SJSA1 (cell line): ENCODE measurements at places on chromosomes 5 and 9. TPM values are rescaled to one million over a fixed set of nuclear protein-coding genes. Genes with fewer than 3 reads are reported as not detected.
A peak's percentile ranks its signal among the peaks of the same experiment; 100 is the strongest.

NR4A3 gene
- total RNA-seq: 0.24 TPM in 1 of 2 replicates, not detected in the other

- peak; percentile 8 for DNase-seq
Measured at GRCh38 chr5:35651002-35651756, 33.5 kb downstream of the SPEF2 start.

DNA sequence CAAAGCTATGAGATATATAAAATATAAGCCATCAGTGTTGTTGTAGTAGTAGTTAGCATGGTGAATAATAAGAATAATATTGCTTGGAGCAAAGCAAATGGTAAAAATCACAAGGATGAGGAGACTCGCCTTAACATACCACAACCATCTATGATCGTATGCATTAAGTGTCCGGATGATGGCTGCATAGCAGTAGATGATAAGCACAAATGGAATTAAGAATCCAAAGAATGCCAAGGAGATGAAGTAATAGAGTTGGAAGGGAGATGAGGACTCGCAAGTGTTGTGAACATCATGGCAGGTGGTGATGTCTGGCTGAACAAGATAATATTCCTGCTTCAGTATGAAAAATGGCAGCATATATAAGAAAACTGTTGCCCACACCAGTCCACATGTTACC is 5.5 kb downstream of the F2RL2 start:
- peak; percentile 29 for DNase-seq

GRCh38 chr5:147504011-147504410 is 5.9 kb downstream of the DPYSL3 start:
- no peak for DNase-seq

DNA sequence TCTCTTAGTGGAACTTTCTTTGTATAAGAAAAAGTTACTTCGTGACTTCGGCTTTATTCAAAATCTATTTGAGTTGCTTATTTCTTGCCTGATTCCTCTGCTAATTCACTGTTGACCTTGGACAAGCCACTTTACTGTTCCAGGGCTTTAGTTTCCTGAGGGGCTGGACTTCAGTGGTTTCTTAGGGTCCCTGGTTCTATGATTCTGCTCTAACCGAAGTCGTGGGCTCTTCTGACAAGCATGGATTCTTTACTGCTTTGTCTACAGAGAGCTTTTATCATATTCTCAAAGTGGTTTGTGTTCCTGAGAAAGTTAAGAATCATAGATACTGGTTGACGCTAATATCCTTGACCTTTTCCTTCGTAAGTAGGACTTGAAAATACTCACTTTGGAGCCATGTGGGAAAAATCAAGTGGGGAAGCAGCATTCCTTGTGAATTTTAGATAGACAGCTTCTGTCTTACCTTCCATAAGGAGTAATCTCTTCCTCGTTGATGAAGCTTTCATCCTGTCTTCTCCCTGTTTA is 21.1 kb downstream of the EXOSC2 start:
- DNase-seq: no peak

DNA sequence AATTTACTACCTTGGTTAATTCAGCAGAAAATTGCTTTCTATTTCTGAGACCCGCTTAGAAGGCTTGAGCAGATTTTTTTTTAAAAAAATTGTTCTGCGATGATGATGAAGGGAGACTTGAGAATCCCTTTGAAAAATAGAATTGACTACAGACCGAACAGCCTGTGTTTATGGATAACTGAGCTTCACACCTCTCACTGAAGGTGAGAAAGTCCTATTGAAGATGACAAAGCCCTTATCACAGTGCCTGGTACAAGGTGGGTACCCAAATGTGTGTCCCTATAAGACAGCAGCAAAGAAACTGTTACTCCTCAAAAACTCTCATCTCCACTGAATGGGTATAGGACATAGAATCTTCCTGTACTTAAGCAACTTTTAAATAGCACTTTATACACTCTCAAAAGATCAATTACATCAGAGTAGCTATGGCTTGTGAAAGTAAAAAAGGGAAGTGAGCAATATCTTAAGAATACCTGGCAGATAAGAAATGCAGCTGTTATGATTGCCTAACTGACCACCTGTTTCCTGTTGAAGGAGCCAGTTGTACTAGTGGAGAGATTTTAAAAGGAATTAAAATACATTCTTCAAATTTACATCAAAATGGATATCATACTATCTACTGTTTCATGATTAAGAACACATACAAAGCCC is 419.7 kb downstream of the CHSY3 start:
- no peak for DNase-seq

DNA sequence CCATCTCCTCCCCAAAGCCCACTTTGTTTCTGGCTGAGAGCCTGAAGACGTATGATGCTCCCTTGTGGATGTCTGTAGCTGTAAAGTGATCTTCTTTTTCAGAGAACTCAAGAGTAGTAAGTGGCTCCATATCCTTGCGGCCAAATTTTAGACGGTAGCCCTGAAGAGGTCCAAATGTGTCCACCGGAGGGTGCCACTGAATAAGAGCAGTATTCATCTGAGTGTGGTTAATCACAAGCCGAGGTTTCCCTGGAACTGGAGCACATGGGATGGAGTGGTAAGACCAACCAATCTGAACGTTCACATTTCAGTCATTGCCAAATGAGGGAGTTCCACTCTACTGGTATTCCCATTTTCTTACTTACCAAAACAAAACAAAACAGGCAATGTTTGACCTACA is 686.5 kb upstream of the DMAC1 start:
- DNase-seq: no peak

GRCh38 chr5:125348936-125349831 is 602.7 kb upstream of the ZNF608 start:
- no peak for DNase-seq

DNA sequence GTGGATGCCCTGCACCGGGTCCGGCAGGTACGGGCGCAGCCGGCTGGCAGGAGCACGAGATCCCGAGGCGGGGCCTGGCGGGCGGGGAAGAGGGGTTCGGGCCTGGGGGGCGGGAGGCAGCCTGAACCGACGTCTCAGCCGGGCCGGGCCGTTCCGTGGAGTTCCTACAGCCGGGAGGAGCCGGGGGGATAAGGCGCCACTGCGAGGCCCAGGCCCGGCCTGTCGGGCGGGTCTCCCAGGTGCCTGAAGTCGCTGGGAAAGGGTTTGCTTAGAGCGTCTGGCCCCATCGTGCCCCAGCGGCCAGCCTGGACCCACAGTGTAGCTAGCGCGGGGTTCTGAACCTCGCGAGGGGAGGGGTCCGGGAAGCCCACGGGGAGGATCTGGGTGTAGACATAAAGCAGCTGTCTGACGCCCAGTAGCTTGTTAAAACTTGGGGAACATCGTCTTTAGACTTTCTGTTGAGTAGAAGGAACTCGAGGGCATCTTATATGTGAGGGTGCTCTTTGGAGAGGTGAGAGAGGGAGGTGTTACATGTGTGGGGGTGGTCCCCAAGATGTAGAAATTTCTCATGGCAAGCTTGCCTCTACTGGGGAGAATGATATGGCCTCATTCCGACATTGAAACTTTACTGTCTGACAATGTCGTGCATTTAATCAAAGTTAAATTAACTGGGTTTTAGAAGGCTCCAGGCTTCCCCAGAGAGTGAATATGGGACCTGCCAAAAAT is 524 bp downstream of the FUBP3 start:
- DNase-seq: no peak

GRCh38 chr5:105754056-105754455 is 1916.7 kb downstream of the EFNA5 start:
- DNase-seq: no peak

RETREG1 gene
- total RNA-seq: 0.26 and 1.7 TPM in 2 replicates

- DNase-seq: no peak
Measured at GRCh38 chr9:101325053-101325452, 59.8 kb downstream of the BAAT start.

DNA sequence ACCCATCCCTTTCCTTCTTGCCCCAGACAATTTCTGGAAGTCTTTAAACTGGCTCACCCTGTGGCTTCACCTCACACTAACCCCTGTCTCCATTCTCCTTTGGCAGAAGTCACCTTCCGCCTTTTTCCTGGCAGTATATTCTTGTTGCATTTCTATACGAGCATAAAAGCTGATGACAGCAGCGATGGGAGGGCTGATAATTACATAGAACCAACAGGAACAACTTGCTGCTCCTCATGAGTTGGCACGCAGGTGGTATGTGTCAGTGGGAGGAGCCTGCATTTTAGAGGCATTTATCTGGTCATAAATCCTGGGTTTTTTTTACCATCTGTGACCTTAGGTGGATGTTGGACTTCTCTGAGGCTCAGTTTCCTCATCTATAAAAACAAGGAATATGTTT is 61.4 kb upstream of the CKMT2 start:
- no peak for DNase-seq

CRB2 gene
- not detected in 2 replicates for total RNA-seq

PCDHB7 gene
- 0.85 and 0.87 TPM in 2 replicates for total RNA-seq

- DNase-seq: no peak
Measured at GRCh38 chr5:24904981-24905517, 260.3 kb upstream of the CDH10 start.

ZFP2 gene
- total RNA-seq: not detected in 2 replicates

DNA sequence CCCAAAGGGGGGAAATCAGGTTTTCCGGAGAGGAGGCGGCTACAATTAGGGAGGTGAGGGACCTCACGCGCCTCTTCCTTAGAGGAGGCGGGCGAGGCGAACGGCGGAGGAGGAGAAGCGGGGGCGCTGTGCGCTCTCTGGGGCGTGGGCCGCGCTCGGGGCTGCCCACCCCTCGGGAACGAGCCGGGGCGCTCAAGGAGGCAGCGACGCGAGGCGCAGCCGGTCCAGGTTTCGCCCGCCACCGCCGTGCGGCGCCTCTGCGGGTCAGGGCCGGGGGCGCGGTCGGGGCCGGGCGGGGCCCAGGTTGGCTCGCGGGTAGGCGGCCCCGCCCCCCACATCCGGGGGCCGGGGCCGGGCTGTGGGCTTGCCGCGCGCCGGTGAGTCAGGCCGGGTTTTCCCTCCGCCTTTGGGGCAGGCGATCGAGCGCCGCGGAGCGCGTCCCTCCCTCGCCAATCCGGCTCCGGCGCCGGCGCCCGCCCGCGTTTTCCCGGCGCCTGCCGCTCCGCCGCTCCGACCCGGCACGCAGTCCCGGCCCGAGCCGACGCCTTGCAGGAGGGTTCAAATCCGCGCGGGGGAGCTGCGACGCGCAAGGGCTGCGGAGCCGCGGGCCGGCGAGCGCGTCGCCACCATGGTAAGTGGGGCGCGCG is at the start of gene N4BP3:
Gene N4BP3, plus strand, starts transcription at position 392 of the 647 bp plus-strand sequence. CDS start 6,052 bp downstream, outside the sequence.
- peak; percentile 57 for DNase-seq

HNRNPK gene
- 473 and 646 TPM in 2 replicates for total RNA-seq

DNA sequence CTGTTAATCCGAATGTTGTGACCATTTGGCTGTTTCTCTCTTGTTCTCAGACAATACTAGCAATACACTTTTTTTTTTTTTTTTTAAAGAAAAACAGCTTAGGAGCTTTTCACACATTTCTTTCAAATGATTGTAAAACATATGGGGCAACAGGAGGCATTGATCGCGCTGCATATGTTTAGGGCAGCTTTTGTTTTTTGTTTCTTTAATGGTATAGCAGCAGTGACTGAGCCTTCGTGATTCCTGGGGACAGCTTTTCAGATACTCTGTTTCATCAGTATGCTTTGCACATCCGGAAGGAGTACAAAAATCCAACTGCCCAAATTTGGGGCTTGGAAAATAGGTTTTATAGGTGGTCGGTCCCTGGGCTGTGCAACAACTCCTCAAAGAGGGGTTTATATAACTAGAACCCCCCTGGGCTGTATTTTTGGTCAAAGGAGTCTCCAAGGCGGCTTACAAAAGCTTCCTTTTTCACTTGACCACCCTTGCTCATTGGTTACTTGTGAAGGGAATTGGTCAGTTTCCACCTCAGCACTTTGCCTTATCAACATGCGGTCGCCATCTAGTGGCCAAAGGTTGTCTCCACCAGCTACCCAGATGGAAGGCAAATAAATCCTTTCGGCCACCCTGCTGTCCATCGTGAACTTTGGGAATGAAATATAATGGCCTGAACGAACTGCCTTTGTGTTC is 91.8 kb downstream of the PDE6A start:
- DNase-seq: peak; percentile 89

IL31RA gene
- total RNA-seq: 6.8 and 8.9 TPM in 2 replicates
